ENCODE measurements at places on chromosomes 16 and 17.
A peak's percentile ranks its signal among the peaks of the same experiment; 100 is the strongest.

DNA sequence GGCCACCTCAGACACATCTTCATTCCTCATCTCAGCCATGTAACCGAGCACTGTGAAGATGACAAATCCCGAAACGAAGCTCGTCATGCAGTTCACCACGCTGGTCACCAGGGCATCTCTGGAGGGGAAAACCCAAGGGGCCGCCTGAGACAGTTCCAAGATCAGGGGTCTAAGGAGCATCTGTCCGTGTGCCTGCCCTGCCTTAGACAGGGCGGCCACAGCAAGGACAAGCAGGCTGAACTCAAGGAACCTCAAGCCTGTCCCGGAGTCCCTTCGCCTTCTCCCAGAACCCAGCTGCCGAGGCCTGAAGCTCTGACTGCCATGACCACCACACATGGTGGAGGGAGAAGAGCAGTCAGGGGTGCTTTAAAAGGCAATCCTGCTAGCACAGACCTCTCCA, 22.7 kb downstream of the SLC6A4 start:
- no peak for DNase-seq

DNA sequence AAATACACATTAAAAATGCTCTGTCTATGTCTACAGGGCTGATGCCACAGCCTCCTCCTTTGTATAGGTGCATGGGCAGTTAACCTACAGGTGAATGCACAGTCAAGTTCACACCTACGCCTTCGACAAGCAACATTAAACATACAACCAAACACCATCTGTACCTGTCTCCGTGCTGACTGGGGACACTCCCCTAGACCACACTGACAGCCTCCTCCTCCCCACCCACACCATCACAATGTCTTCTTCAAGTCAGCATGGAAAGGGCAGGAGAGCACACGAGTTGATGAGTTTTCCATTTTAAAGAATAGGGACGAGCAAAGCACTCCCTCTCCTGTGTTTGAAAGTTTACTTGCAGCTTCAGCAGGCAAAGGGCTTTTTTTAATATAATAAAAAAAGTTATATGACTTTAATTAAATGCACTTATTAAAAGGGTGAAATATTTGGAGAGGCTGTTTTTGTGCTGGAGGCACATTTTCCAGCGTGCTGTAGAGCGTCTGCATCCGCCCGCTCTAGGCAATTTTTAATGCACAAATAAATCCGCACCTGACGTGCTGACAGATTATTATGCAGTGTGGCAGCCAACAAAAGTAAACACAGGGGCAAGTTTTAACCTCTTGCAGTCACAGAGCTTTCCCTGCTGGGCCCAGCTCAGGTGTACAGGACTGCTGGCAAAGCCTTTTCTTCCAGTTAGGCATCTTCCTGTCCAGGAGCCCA, 367.9 kb downstream of the SOX9 start:
- no peak for DNase-seq

DNA sequence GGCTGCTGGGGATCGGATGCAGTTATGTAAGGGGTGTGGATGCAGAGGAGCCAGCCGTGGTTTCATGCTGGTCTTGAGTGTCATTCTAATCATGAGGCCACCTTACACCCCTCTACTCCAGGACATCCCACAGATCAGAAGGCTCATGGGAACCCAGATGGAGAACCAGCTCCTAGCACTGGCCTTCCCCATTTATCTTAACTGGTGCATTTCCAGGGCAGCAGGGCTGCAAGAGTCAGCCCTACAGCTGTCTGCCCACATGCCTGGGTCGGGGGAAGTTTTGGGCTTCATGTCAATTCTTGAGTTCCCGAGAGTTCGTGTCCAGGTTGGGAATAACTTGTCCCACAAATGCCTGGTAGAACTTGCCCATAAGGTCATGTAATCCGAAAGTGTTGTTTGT, 29.1 kb downstream of the RPTOR start:
- no peak for DNase-seq

DNA sequence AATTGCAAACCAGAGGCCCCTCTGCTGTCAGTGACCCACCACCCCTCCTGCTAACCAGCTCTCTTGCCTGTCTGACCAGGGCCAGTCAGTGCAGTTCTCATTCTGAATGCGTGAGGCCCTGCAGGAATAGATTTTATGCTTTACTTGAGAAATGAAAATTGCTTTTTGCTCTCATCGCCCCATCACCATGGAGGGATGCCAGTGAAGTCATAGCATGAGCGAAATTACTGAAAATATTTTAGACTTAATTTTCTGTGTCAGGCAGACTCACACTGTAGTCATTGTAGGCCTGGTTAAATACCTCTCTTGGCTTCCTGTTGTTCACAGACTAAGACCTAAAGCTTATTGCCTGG, 490.5 kb upstream of the CDH5 start:
- DNase-seq = peak; percentile 38

DNA sequence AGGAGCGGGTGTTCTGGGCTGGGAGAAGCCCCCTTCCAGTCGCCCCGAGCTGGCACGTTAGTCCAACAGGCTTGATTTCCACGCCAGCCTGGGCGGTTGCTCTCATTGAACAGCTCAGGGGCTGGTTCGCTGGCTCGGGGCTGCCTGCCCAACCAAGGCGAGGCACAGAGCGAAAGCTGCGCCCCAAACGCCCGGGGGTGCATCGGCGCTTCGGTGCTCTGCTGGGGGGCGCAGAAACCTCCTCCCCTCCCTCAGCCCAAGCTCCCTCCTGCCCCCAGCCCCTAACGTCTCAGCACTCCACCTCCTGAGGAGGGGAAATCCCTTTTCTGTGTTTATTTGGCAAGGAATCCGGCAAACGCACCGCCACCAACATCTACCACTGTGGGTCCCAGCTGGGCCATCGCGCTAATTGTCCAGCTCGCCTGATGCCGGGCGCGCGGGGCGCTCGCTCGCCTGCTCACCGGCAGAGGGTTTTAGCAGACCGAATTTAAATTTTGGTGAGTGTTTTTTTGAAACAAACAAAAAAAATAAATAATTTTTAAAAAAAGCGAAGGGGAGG, 29.5 kb upstream of the RBFOX1 start:
- DNase-seq = no peak

GRCh38 chr16:85998868-85999729, 100.1 kb downstream of the IRF8 start:
- DNase-seq = no peak

- DNase-seq = peak; percentile 96
Observed at GRCh38 chr17:41464682-41465081, 2.5 kb downstream of the KRT32 start.

DNA sequence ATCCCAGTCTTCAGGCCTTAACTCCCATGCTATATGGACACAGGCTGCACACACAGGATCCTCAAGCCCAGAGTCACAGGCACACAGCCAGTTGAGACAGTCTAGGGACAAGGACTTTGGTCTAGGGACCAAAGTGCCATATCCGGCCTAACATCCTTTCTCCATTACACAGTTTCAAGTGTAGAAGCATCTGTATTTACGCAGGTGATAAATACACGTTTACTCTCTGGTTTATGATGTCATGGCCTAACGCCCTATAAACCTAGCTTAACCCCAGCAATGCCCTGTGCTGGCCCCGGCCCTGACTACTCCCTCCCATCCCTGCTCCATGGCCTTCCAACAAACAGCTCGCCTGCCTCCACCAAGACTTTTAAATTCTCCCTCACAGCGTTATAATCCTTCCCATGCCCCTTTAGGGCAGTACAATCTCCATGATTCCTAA, 17.1 kb downstream of the CUEDC1 start:
- DNase-seq = no peak

DNA sequence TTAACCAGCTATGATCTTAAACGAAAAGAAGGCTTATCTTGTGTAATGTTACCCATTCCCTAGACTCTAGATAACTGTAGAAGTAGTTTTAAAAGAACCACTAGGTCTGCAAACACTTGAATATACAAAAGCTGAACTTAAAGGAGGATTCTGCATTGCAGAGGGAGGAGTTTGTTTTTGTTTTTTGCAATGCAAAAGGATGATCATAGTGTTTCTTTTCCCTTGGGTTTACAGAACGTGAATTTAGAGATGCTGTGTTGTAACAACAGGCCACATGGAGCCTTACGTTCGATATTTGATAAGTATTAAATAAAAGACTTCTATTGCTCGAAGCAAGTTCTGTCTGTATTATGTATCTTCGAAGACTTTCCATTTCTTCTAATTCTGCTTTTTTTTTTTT, 77.6 kb downstream of the CHD9 start:
- peak; percentile 37 for DNase-seq

- DNase-seq = no peak
Observed at GRCh38 chr17:41020336-41020735, 6.7 kb downstream of the KRTAP1-5 start.

- no peak for DNase-seq
Observed at GRCh38 chr16:23868136-23868535, 32.4 kb downstream of the PRKCB start.

DNA sequence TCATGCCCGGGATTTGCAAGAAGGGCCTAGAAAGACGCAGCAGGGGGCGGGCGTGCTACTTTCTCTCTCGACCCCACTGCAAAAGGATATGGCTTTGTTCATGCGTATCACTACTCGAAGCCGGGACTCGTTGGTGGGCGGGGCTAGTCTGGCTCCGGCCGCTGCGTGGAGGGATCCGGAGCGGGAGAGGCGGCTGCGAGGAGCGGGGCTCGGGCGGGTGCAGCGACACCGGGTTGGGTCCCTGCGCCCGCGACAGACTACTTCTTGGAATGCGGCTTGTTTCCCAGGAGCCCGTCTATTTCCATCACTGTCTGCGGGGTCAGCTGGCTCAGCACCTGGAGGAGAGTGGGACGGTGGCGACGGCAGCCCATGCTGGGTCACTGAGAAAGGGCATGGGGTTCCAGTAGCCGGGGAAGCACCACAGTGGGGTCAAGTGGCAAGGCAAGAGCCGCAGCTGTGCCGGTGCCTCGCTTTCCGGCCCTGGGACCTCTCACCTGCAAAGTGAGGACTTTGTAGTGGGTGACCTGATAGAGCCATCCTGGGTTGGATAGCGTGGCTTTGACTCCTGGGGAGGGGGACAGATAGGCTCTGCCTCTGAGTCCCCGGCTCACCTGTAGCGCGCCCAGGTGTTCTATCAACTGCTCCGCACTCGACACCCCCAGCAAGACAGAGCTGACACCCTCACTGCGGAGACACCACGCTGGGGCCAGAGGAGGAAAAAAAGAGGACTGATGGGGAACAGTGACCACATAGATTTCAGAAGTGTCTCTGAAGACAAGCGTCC, 6.6 kb downstream of the KCNAB3 start:
- peak; percentile 79 for DNase-seq

DNA sequence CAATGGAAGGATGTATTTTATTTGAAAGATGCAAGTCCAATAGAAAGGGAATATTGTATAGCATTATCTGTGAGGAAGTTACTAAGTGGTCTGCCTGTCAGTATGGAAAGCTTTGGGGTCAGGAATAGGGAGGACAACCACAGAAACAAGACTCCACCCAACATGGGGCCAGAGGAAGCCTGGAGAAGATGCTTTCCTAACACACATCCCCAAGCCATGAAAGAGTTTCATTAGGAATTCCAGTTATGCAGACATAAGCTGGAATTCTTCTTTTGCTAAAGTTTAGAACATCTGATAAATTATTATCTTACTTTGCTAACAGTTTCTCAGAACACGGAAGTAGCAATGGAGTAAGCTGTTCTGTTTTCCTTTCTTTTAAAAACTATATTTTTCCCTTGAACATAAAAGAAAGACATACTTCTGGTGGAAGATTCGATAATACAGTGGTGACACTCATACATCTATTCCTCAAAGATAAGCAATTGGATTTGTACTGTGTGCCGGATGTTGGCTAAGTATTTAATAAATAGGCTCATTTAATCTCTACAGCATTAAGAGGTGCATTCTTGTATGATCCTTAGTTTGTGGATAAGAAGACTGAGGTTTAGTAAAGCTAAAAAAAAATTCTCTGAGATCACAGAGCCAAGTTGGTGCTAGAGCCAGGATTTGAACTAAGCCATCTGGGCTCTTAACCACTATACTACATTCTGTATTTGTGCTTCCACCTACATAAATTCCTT, 51.0 kb upstream of the GAS7 start:
- peak; percentile 4 for DNase-seq

DNA sequence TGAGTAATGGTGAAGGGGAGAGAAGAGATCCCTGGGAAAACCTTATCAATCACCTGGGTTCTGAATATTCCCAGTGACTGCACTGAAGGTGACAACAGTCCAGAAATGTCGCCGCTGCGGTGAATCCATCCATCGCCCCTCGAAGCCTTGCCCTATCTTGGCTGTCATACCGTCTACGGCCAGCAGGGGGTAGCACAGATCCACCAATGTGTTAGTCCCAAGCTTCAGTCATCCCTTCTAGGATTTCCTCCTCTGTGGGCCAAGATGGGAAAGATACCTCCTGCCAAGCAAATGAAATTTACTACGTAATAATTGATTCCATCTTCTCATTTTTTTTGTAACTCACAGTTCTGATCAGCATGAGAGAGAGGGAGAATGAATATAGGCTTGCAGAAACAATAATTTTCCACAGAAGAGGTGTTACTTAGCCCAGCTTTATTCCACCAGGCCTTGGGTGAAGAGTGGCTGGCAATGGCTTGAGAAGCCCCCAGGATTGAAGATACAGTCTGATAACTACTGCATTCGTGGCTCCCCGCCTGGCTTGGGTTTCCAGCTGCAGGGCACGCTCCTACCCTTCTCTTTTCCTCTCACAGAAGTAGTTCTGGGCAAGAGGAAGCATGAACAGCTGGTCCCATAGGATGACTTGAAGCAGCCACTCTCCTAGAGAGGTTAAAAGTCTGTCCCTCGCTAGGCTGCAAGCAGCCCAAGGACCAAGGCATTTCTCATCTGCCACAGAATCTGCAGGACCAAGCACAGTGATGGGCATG, 2.6 kb upstream of the FMNL1 start:
- peak; percentile 90 for DNase-seq

DNA sequence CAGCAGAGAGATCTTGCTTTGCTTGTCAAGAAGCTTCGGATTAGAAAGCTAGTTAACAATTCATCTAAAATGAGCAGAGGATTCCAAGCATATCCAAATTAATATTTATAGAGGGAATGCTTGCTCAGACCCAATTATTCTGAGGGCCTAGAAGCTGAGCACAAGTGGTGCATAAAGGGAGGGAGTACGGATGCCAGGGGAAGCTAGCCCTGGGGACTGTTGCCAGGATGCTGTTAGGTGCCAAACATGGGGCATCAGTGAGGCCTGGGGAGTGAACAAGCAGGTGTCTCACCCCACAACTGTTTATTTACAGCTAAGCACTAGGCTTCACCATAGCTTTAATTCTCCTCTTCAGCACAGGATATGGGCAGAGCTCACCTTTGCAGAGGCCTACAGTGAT, 684.1 kb upstream of the C16orf82 start:
- no peak for DNase-seq

Data from fibroblast of the aortic adventitia (primary cell).